ENCODE measurements at places on chromosomes 11 and 22.

GRCh38 chr22:32335471-32335870, 22.2 kb upstream of the RFPL3 start:
- DNase-seq = no peak

DNA sequence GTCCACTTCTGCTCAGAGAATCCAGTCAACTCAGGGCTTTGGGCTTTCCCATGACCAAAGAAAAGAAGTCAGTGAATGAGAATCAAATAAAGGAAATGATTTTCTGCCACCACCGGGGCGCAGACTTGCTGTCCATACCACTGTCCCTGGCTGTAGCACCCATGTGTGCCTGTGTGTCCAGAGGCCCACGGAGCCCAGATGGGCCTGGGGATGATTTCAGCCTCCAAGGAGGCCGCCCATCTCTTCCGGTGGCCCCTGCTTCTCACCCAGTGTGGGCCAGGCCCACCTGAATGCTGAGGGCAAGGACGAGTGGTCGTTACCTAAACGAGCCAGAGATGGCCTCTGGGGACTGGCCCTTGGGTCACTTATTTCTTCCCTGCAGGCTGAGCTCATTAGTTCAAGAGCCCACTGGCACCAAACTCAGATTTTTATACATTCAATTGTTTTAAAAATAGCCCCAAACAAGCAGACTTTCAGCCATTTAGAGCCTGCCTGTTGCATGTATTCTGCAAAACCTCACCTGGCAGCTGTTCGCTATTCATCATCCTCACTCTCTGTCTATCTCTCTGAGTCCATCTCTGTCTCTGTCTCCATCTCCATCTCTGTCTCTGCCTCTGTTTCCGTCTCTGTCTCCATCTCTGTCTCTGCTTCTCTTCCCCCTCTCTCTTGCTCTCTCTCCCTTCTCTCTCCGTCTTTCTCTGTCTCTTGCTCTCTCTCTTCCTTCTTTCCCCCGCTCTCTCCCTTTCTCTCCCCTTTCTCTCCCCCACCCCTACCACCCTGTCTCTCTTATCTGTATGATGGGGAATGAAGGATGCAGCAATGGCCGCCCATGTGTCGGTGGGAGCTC, 24.2 kb downstream of the KRTAP5-5 start:
- no peak for DNase-seq

GRCh38 chr22:35393116-35394010, 6.6 kb upstream of the MCM5 start:
- DNase-seq = no peak

- DNase-seq = no peak
Measured at GRCh38 chr11:26621132-26621531, 49.1 kb upstream of the MUC15 start.

DNA sequence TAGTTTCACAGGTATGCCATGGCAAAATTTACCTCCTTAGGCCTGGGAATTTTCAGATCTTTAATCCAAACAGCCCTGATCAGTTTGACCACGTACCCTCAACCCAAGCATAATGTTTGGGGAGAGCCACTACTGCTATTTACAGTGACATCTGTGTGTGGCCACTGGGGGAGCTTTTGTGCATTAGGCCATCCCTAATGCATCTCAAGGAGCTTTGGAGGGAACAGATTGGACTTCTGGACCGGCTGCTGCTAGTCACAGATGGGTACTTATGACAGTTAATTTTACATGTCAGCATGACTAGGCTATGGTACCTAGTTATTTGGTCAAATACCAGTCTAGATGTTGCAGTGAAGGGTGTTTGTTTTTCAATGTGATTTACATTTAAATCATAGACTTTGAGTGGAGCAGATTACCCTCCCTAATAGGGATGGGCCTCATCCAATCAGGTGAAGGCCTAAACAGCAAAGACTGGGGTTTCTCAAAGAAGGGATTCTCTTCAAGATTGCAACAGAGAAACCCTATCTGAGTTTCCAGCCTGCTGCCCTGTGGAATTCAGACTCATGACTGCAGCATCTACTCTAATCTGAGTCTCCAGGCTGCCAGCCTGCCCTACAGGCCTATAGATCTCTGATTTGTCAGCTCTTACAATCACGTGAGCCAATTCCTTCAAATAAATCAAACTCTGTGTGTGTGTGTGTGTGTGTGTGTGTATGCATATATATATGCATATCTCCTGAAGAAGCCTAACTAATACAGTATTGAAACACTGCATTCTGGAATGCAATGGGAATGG, 38.0 kb upstream of the GALNT18 start:
- no peak for DNase-seq

DNA sequence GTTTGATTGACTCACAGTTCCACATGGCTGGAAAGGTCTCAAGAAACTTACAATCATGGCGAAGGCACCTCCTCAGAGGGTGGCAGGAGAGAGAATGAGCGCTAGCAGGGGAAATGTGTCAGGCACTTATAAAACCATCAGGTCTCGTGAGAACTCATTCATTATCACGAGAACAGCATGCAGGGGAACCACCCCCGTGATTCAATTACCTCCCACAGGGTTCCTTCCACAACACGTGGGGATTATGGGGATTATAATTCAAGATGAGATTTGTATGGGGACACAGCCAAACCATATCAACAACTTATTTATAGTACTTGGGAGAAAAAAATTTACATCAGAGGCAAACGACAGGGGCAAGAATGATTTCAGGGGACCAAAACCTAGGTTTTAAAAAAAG, 3.0 kb downstream of the ME3 start:
- no peak for DNase-seq

- DNase-seq = no peak
Measured at GRCh38 chr22:19056951-19057401, 65.2 kb downstream of the DGCR2 start.

DNA sequence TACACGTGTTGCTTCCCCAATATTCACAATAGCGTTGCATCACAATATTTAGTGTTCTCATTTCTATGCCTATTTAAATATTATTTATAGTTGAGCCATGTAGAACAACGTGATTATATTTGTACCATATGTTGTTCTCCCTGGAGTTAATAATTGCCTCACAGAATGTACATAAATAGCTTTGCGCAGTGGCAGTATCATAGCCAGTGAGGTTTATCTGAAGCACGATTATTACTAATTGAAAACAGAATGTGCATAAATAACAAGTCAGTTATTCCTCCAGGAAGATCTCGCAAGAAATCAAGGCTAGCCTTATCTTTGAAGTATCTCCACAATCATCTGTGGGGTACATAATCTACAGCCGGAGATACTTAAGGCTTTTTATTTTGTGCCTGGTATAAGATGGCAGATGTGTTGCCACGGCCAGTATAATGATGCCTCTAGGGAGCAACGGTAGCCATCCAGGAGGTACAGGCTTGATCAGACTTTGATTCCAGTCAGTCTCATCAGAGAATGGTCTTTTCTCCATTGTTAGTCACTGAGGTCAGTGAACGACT, 197.5 kb downstream of the MSANTD4 start:
- DNase-seq = no peak

DNA sequence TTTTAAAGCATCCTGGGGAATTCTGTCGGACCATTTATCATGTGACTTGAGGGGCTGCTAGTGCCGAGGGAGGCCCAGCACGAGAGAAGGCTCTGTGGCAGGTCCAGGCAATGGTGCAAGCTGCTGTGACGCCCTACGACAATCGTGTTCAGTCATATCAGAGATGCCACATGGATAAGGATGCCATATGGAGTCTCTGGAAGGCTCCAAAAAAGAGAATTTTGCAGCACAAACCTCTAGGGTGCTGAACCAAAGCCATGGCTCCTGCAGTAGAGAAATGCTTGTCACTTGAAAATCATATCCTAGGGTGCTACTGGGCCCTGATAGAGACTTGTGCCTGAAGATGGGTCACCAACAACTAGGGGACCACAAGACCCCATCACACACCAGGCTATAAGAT, 6.7 kb upstream of the CD6 start:
- no peak for DNase-seq

GRCh38 chr22:20748082-20748481, 25.8 kb upstream of the SERPIND1 start:
- DNase-seq = no peak

- DNase-seq = peak; percentile 40
Measured at GRCh38 chr22:45441138-45441537, 27.6 kb downstream of the RIBC2 start.

GRCh38 chr11:76777305-76777704, 5.9 kb upstream of the TSKU start:
- no peak for DNase-seq

DNA sequence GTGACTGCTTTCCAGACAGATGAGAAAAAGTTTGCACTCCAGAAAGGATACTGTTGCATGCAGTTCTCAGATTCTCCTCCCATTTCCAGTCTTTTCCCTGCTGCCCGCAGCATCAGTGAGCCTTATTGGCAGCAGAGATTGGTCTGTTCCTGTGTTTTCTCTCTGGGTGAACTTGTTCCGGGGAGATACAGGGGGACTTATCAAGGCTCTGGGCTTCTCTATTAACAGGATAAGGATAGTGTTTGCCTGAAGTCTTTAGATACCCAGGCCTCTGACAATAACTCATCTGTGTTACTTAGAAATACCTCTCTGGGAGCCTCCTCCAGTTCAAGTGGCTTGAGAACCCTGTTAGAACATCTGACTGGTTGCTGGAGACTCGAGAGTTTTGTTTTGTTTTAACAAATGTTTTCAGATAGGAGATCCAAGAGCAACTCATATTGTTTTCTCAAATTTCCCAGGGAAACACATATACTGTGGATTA, 154.7 kb downstream of the BLID start:
- DNase-seq = no peak

- no peak for DNase-seq
Measured at GRCh38 chr11:2483426-2483825, 38.6 kb downstream of the KCNQ1 start.

DNA sequence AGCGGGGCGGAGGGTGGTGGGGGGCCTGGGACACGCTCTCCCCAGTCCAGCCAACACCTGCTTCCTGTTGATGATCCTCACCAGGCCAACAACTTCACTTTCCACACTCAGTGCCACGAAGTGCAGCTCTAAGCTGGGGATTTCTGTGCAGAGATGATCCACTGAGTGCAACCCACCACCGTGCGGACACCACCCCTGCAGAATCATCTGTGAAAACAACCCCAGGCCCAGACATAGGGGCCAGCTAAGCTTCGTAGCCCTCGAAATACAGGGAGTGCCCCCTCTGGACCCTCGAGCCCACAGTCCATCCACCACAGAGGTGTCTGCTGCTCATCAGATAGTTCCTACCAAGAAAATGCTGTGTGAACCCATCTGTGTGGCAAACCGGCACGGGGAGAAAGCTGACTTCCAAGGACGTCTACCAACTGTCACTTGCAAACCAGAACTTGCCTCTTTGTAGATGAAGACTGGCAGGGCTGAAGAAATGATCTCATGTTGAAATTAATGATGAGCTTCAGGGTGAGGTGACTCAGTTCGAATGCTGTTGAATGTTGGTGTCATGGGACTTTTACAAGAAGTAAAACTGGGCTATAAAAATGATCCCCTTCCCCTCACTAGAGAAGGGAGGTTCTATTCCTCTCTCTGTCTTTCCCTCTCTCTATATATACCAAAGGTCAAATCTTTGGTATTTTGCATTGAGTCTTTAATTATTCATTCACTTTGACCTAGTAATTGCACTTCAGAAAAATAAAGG, 73.4 kb downstream of the MYEOV start:
- peak; percentile 5 for DNase-seq

GRCh38 chr22:32849501-32849900, 48.0 kb downstream of the TIMP3 start:
- DNase-seq = no peak

DNA sequence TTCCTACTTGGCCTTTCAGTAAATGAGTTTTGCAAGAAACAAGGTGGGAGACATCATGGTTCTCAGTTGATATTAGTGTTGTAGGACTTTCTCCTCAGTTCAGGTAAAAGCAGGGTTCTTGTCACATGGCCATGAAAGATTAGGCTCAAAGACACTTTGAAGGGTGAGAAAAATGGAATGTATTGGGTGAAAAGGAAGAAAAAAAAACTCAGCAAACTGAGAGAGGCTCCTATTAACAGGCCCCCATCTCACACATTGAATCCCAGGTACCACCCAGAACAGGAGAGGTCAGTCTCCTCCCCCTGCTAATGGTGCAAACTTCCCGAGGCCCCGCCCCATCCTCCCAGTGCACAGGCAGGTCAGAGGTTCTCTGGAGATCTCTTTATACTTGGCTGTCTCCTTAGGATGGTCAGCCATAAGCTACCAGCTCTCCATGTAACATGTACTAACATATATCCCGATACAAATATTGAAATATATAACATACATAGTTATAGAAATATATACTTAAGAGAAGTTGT, 62.2 kb downstream of the MICAL2 start:
- no peak for DNase-seq

GRCh38 chr22:23583836-23584235, 3.7 kb upstream of the IGLL1 start:
- no peak for DNase-seq

DNA sequence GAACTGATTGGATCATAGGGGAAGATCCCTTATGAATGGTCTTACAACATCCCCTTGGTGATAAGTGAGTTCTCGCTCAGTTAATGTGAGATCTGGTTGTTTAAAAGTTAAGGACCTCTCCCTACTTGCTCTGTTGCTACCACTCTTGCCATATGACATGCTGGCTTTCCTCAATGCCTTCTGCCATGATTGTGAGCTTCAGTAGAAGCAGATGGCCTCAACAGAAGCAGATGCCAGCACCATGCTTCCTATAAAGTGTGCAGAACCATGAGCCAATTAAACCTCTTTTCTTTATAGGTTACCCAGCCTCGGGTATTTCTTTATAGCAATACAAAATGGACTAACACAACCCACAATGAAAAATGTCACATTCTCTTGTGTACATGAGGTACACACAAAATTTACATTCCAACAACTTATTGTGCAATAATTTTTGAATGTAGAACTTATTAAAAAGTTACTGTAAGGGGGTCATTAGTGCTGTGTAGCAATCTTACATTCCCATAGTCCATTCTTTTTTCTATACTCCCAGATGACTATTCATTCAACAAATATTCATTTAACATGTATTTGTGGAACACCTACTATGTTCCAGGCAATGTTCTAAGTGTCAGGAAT, 10.3 kb downstream of the CYP2R1 start:
- DNase-seq = no peak

DNA sequence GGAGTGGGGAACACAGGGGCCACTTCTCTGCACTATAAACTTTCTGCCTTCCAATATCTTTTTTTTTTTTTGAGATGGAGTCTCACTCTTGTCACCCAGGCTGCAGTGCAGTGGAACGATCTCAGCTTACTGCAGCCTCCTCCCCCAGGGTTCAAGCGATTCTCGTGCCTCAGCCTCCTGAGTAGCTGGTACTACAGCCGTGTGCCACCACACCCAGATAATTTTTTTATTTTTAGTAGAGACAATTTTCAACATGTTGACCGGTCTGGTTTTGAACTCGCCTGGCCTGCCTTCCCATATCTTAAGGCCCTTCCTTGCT, 1.7 kb downstream of the SLC3A2 start:
- DNase-seq = no peak

- no peak for DNase-seq
Measured at GRCh38 chr11:131491503-131491902, 121.1 kb downstream of the NTM start.

- DNase-seq = peak; percentile 48
Measured at GRCh38 chr11:65744026-65744698, 23.6 kb upstream of the RNASEH2C start.

DNA sequence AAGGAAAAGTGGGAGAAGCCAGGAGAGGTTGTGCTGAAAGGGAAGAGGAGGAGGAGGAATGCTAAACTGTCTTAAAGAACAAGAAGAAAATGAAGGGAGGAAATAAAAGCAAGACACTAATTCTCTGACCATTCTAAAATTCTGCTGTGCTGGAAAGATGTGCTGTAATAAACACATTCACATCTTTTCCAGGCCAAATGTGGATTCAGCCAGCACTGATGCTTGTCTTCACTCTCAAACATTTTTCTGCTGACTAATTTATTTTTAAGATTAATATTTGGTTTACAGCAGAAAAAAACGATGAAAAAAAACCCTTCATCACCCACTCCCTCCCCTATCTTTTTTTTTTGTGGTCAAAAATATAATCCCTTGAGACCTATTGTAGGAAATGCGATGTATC, 223.6 kb downstream of the SWAP70 start:
- DNase-seq = no peak

All from activated T-cell treated with anti-CD3 and anti-CD28 coated beads, Interleukin-2, amount 50 U/mL, for 48 hours (primary cell).